Activated CD8-positive, alpha-beta T cell treated with anti-CD3 and anti-CD28 coated beads for 36 hours (primary cell): ENCODE measurements at places on chromosomes 3 and 15. TPM values are rescaled to one million over a fixed set of nuclear protein-coding genes. Genes with fewer than 3 reads are reported as not detected.

- H3K4me1 ChIP-seq: peaks cover 37% of the 10 kb centered on the region
- H3K36me3 ChIP-seq: peaks cover 43% of the 10 kb centered on the region
Observed at GRCh38 chr3:170128259-170128976, 53.1 kb downstream of the PHC3 start.

DNA sequence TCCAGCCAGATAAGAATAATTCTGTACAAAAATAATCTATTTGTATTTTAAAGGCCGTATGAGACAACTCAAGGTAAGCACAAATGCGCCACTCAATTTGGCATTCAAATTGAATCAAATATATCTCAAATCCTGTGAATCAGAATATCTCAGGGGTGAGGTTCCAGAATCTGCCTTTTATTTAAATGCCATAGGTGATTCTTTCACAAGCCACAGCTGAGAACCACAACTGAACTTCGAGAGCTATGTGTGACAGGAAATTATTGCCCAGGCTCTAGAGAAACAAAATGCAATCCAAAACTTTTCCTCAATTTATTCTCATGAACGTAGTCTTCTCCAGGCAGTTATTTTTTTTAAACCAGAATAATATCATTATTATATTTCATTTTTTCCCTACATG is 11.9 kb downstream of the ATP8B4 start:
- peaks cover 38% of the 10 kb centered on the region for H3K4me1 ChIP-seq
- H3K27ac ChIP-seq: peak overlapping the region; percentile 75
- DNase-seq: no peak
- H3K36me3 ChIP-seq: no peaks in the 10 kb centered on the region

- no peak overlapping the region for H3K27ac ChIP-seq
- no peaks in the 10 kb centered on the region for H3K36me3 ChIP-seq
- H3K4me3 ChIP-seq: no peak overlapping the region
- H3K4me1 ChIP-seq: no peaks in the 10 kb centered on the region
- H3K27me3 ChIP-seq: no peaks in the 10 kb centered on the region
- DNase-seq: no peak
Observed at GRCh38 chr3:144859161-144859560, 887.5 kb downstream of the DIPK2A start.

GRCh38 chr15:70243686-70244540 is 146.2 kb upstream of the TLE3 start:
- peaks cover 83% of the 10 kb centered on the region for H3K4me1 ChIP-seq
- no peak overlapping the region for H3K4me3 ChIP-seq
- no peaks in the 10 kb centered on the region for H3K27me3 ChIP-seq
- no peak overlapping the region for H3K27ac ChIP-seq

DNA sequence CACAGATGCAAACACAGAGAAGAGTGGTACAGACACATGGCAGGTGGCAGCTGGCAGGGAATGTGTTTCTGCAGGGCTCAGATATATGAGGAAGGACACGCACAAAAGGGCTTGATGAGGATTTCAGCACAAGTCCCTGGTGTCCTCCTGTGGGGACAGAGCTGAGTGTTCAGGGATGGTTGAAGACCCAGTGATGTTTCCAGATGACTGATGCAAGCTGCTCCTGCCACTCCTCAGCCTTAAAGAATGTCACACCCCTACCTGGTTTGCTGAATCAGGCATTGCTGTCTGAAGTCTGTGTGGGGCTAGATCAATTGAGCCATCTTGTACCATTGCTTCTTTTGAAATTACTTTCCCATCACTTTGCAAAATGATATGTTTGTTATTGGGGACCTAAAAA is 40.2 kb downstream of the TNFAIP8L3 start:
- H3K27me3 ChIP-seq: peaks cover 11% of the 10 kb centered on the region
- no peak for DNase-seq
- no peaks in the 10 kb centered on the region for H3K4me1 ChIP-seq
- H3K36me3 ChIP-seq: no peaks in the 10 kb centered on the region

DNA sequence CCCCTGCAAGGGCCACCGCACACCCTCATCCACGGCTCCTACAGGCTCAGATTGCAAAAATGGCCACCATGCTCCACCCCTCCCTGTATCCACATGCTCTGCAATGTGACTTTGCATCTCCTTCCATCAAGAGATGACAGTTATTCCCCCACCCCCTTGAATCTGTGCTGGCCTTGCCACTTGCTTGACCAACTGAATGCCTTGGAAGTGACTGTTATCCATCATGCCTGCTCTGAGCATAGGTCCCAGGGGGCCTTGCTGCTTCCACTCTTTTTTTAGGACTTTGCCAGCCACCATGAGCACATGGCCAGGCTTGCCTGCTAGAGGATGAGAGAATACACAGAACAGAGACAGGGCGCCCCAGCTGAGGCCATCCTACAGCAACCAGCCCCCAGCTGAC is 13.6 kb downstream of the HAPLN3 start:
- no peak overlapping the region for H3K27ac ChIP-seq
- H3K36me3 ChIP-seq: peaks cover 38% of the 10 kb centered on the region
- H3K27me3 ChIP-seq: no peaks in the 10 kb centered on the region
- DNase-seq: no peak
- no peak overlapping the region for H3K4me3 ChIP-seq

DNA sequence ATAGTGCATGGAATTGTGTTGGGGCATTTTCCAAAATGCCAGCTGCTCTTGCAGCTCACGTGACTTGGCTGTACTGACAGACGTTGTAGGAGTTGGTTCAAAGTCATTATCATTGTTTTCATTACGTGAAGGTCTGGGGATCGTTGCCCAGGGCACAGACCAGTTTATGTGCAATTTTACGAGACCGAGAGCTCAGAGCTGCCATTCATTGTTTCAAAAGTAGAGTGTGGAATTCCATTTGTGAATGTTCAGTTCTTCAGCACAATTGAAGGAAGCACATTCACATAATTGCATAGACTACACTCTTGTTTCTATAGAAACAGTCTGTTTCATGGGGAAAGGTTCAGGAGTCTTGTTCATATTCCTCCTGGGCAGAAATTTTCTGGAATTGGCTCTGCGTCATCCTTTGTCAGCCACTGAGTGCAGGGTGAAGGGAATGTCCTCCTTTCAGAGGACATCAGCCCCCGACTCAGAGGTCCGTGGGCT is 54.5 kb downstream of the GABRG3 start:
- H3K4me1 ChIP-seq: no peaks in the 10 kb centered on the region
- no peaks in the 10 kb centered on the region for H3K36me3 ChIP-seq
- H3K4me3 ChIP-seq: no peak overlapping the region
- DNase-seq: no peak

GRCh38 chr3:31185062-31185357 is 290.5 kb upstream of the GADL1 start:
- H3K36me3 ChIP-seq: no peaks in the 10 kb centered on the region
- H3K4me1 ChIP-seq: peaks cover 5% of the 10 kb centered on the region
- H3K27ac ChIP-seq: no peak overlapping the region
- DNase-seq: no peak
- H3K27me3 ChIP-seq: no peaks in the 10 kb centered on the region

DNA sequence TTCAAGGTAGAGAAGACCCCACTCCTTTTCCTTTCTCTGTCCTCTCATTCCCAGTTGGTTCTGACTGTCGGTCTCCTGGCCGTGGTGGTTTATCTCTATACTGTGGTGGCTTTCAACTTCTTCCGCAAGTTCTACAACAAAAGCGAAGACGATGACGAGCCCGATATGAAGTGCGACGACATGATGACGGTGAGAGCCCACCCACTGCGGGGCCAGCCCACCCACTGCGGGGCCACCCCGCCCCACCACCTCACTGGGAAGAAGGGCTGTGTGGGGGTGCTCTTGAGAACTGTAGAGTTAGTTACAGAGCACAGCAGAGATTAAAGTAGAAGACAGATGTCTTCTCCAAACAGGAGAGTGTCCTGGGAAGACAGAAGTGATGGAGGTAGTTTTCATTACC is 110.6 kb upstream of the CHRM5 start:
- H3K4me1 ChIP-seq: no peaks in the 10 kb centered on the region
- no peak for DNase-seq
- no peak overlapping the region for H3K27ac ChIP-seq
- H3K4me3 ChIP-seq: no peak overlapping the region
- H3K36me3 ChIP-seq: peaks cover 3% of the 10 kb centered on the region
- H3K27me3 ChIP-seq: no peaks in the 10 kb centered on the region

The HRH1 gene
- total RNA-seq: 0.59 TPM

The SAMMSON gene
- not detected for total RNA-seq

The GP9 gene
- total RNA-seq: not detected

The RARRES1 gene
- total RNA-seq: not detected

The AGTR1 gene
- not detected for total RNA-seq

The MRAS gene
- 0.07 TPM for total RNA-seq

The APOD gene
- total RNA-seq: not detected
